PC-9 (cell line): ENCODE measurements at places on chromosomes 2 and 18. TPM values are rescaled to one million over a fixed set of nuclear protein-coding genes. Genes with fewer than 3 reads are reported as not detected.

The PMS1 gene
- total RNA-seq = 18.6 and 20.0 TPM in 2 replicates

The SERPINB12 gene
- not detected in 2 replicates for total RNA-seq

The FOXD4L1 gene
- total RNA-seq = 0.28 and 0.43 TPM in 2 replicates

The UCN gene
- total RNA-seq = 2.8 and 4.6 TPM in 2 replicates

The TMEM178A gene
- total RNA-seq = 2.8 and 2.9 TPM in 2 replicates

The SLC16A14 gene
- 0.57 and 1.4 TPM in 2 replicates for total RNA-seq

The MARCO gene
- total RNA-seq = not detected in 2 replicates

The SPP2 gene
- not detected in 2 replicates for total RNA-seq

The ITPRIPL1 gene
- not detected in 2 replicates for total RNA-seq

The GRHL1 gene
- total RNA-seq = 8.6 and 10.6 TPM in 2 replicates
